ENCODE measurements at places on chromosomes 11 and 22.
A peak's percentile ranks its signal among the peaks of the same experiment; 100 is the strongest.

GRCh38 chr11:93361435-93361834 lies 30.9 kb downstream of the DEUP1 start:
- DNase-seq, result no peak

GRCh38 chr11:118212781-118213191 lies 12.0 kb downstream of the JAML start:
- no peak for DNase-seq

- no peak for DNase-seq
Measured at GRCh38 chr11:115208808-115209259, 295.4 kb downstream of the CADM1 start.

DNA sequence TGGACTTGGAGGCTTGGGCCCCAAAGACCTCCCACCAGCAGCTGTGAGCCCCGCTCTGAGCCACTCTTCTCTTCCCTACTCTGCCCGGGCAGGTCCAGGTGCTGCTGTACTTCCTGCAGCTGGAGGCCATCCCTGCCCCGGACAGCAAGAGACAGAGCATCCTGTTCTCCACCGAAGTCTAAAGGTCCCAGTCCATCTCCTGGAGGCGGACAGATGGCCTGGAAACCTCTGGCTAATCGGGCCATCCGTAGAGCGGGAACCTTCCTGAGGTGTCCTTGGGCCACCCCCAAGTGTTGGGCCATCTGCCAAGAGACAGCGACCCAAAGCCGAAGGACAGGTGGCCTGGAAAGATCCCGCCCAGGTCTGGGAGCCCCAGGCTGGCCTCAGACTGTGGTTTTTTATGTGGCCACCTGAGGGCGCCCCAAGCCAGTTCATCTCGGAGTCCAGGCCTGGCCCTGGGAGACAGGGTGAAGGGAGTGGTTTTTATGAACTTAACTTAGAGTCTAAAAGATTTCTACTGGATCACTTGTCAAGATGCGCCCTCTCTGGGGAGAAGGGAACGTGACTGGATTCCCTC lies 135.1 kb downstream of the BCR start:
- DNase-seq, result peak; percentile 70

- no peak for DNase-seq
Measured at GRCh38 chr11:112570333-112570732, 309.7 kb upstream of the PLET1 start.

DNA sequence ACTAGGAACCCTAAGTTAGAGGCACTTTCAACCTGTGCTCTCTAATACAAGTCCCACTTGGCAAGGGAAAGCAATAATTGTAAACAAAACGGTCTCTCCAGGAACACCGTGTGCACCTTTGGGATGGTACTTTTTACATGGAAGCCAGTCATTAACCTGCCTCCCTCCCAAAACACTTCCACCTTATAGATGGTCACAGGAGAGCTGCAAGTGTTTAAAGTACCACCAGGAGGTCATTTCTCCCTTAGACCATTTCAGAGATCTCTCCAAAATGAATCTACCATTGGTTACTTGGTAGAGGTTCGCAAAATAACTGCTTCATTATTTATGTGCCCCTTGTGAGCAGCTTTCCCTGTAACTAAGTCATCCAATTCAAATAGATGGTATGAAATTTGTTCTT lies 375.3 kb downstream of the DYNC2H1 start:
- no peak for DNase-seq

DNA sequence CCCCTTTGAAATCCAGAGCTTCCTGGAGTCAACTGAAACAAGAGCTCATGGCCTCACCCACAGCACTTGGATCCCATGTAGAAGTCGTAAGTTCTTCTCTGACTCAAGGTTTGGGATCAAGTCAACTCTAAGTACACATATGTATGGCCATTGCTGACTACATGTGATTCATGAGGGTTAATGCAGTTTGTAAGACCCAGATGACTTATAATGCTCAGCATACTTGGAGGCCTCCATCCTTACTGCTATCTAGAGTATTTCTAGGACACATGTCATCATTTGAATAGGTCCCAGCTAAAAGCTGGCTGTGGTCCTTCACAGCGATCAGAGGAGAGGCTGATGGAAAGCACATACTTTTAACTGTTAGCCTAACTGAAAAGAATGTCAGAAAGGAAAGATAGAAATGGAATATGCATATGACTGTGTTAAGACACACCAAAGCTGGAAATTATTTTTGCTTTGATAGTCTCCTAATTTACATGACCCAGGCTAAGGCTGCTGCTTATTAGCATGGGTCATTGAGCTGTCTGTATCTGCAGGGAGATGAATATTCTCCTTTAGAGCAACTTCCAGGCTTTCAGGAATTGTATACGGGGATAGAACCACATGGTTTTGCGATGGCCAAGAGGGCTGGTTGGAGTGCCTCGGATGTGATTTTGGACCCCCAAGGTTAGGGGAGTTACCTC lies 76.3 kb downstream of the NTM start:
- no peak for DNase-seq

- DNase-seq, result no peak
Measured at GRCh38 chr11:76771446-76772099, 11.6 kb upstream of the TSKU start.

All from amniotic epithelial cell (primary cell).